ENCODE measurements at places on chromosomes 1 and 21.
A peak's percentile ranks its signal among the peaks of the same experiment; 100 is the strongest.

DNA sequence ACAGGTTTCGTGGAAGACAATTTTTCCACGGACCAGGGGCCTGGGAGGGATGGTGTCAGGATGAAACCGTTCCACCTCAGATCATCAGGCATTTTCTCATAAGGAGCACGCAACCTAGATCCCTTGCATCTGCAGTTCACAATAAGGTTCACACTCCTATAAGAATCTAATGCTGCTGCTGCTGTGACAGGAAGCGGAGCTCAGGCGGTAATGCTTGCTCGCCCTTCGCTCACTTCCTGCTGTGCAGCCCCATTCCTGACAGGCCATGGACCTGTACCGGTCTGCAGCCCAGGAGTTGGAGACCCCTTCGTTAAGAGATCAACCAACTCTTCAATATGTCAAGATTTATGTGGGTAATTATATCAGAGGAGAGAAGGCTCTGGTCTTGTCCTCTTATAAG lies 3.3 kb upstream of the DHX9 start:
- no peak for DNase-seq

GRCh38 chr1:87880098-87880760 lies 551.5 kb downstream of the LMO4 start:
- DNase-seq, result no peak

DNA sequence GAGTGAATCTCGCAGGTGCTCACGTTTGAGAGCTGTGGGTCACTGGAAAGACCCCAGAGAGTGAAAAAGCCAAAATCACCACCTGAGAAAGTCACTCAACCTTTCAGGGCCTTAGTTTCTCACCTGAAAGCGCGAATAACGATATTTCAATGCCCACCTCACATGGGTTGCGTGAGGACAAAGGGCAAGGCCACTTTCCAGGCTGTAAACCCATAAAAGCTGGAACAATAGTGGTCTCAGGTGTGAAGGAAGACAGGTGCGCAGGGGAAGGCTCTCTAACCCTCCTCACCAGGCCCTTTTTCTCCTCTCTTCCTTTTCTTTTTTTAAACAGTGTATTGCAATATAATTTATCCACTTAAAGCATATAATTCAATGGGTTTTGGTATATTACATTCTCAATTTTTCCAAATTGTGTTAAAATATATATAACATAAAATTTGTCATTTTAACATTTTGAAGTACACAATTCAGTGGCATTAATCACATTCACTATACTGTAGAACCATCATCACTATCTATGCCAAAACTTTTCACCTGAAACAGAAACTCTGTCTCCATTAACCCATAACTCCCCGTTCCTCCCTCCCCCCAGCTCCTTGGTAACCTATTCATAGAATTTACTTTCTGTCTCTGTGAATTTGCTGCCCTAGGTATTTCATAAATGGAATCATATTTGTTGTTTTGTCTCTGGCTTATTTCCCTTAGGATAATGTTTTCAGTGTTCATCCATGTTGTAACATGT lies 118.4 kb upstream of the TNR start:
- no peak for DNase-seq

DNA sequence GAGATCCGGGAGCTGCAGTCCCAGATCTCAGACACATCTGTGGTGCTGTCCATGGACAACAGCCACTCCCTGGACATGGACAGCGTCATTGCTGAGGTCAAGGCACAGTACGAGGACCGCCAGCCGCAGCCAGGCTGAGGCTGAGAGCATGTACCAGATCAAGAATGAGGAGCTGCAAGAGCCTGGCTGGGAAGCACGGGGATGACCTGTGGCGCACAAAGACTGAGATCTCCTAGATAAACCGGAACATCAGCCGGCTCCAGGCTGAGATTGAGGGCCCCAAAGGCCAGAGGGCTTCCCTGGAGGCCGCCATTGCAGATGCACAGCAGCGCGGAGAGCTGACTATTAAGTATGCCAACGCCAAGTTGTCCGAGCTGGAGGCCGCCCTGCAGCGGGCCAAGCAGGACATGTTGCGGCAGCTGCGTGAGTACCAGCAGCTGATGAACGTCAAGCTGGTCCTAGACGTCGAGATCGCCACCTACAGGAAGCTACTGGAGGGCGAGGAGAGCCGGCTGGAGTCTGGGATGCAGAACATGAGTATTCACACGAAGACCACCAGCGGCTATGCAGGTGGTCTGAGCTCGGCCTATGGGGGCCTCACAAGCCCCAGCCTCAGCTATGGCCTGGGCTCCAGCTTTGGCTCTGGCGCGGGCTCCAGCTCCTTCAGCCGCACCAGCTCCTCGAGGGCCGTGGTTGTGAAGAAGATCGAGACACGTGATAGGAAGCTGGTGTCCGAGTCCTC lies 25.5 kb downstream of the ETV3L start:
- DNase-seq, result no peak

GRCh38 chr1:204344665-204345355 lies 14.9 kb downstream of the PLEKHA6 start:
- DNase-seq, result no peak

- DNase-seq, result no peak
These were observed 8.4 kb downstream of the CDCP2 start for GRCh38 chr1:54144366-54144765.

DNA sequence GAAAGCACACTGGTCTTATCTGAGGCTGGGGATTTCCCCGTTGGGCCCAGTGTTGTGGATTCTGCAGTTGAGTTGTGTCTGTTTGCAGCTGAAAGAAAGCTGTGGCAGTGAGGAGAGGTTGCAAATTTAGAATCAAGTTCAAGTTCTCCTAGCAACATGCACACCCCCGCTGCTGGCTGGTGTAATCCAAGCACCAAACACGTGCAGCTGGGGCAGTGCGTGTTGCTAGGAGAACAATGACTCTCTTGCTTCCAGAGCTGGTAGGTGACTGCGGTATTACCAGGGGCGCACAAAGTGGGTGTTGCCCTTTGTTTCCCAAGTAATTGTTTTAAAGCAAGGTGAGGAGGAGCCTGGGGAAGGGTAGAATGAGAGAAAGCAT lies 91.5 kb downstream of the IER5 start:
- DNase-seq, result peak; percentile 29

GRCh38 chr1:38925391-38925790 lies 16.2 kb downstream of the RHBDL2 start:
- DNase-seq, result no peak

DNA sequence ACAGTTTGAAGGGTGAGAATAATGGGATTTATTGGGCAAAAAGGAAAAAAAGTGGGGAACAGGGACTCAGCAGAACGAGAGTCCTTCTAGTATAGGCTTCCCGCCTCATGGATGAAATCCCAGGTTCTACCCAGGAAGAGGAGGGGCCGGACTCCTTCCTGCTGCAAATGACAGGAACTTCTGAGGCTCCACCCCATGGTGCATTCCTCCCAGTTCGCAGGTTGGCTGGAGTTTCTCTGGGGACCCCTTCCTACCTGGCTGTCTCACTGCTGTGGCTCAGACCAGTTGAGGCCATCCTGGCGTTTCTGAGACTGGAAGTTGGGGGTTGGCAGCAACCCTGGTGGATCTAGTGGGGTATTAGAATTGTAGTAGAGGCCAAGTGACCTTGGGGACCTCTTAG lies 27.5 kb downstream of the CNIH3 start:
- DNase-seq, result no peak

- DNase-seq, result no peak
These were observed 6.8 kb downstream of the HCRTR1 start for GRCh38 chr1:31624309-31624708.

DNA sequence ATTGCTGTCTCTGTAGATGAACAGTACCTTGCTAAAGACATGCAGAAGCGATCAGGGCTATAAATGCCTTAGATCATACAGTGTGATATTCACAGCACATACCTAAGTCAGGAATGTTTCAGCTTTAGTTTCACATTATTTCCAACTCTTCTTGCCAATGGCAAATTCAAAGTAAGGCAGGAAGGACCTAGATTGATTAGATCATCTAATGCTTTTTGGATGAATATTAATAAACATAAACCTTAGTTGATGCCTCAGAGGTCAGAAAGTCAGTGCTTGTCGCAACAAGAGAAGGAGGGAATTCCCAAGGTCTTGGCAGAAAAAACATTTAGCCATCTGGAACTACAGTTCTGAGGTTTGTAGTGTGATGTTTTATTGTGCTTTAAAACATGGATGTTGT lies 122.3 kb downstream of the TNFSF18 start:
- DNase-seq, result no peak

DNA sequence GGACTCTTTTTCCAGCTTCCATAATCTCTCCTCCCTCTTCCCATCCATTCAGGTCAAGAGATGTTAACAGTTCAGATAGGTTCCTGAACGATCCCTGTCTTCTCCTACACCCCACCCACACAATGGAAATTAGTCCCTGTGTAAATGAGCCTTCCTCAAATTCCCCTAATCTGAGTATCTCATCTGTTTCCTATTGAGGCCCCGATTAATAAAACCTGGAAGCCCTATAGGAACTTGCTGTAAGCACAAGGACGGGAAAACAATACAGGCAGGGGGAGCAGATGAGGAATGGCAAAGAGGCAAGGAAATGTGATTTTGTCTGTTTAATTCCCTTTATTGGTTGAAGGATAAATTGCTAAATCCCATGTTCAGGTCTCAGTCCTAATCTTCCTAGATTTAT lies 7.1 kb upstream of the GPX7 start:
- DNase-seq, result no peak

GRCh38 chr1:55938376-55938850 lies 641.0 kb downstream of the PLPP3 start:
- no peak for DNase-seq

DNA sequence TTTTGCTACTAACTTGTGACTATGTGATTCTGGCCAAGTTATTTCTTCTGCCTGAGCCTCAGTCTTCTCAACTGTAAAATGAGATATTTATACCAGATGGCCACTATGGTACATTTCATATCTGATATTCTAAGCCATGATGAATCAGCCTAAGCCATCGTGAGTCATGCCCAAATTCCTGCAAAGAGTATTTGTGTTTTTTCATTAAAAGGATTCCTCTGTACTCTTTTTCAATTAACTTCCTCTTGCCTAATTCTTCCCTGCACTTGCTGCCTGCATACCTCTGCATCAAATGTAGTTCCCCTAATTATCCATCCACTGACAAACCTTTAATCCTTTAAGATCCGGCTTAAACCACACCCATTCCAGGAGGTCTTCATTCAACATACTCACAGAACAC lies 575.1 kb upstream of the BEND5 start:
- DNase-seq, result no peak

DNA sequence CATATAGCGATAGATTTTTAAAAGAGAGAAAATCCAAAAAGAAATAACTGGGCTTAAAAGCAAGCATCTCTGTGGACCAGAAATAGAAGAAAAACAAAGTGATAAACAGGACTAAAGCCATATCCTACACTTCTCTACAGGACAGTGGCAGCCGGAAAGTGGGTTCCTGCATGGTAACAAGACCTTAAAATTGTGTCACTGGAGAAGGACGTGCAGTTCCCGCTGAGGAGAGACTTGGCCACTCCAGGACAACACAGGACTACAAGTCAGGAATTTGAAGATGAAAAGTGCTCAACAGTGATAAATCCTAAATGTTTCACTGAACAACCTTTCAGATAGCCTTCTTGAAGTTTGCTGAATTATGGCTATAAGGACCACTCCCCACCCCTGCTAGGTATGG lies 1.9 kb upstream of the HLCS start:
- DNase-seq, result no peak

GRCh38 chr1:35586808-35587207 lies 13.7 kb downstream of the TFAP2E start:
- no peak for DNase-seq

DNA sequence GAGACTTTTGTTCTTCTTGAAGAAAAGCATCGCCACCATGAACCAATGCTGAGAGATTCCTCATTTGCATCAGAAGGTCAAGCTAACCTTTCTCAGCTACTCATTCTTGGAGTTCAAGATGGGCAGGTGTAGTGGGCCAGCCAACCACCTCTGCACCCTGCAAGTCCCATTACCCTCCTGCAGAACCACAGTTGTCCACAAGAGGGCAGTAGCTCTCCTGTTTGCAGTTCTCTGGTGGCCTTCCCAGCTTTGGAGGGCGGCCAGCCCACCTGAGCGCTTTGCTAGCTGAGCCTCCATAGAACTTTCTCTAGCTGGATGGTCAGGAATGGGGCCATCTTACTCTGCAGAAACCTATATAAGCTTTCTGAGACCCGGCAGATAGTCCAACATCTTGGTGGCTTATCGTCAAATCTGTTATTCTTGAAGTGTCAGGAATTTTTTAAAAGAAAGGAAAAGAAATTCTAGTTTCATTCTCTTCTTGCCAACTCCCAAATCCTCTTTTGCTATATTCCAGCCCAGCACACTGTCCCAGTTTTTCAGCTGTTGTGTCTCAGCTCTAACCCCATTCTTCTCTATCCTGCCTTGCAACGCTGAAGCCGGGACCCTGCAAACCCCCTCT lies 11.0 kb upstream of the LMX1A start:
- peak; percentile 54 for DNase-seq

DNA sequence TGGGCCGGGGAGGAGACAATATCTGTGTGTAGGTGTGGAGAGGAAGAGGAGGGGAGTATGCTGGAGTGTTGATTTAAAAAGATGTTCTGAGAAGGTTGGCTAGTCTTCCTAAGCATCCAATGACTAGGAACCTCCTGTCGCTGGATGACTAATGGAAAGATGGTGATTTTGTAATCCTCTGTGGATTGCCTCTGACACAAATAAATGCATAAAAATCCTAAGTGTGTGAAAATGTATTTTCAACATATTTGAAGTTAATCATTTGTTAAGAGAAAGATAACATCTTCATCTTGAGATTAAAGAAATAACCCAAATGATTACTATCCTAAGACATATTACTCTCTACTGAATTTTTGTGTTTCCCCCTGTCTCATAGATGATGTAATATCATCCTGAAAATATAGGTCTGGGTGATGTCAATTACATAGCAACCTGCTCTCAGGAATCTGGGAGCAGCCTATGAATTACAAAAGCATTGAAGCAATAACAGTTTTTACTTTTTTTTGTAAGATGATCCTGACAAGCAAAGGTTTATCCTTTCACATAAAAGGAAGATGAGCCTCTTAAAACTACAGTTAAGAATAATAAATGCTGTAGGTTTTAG lies 220.5 kb upstream of the MAP1LC3C start:
- no peak for DNase-seq

DNA sequence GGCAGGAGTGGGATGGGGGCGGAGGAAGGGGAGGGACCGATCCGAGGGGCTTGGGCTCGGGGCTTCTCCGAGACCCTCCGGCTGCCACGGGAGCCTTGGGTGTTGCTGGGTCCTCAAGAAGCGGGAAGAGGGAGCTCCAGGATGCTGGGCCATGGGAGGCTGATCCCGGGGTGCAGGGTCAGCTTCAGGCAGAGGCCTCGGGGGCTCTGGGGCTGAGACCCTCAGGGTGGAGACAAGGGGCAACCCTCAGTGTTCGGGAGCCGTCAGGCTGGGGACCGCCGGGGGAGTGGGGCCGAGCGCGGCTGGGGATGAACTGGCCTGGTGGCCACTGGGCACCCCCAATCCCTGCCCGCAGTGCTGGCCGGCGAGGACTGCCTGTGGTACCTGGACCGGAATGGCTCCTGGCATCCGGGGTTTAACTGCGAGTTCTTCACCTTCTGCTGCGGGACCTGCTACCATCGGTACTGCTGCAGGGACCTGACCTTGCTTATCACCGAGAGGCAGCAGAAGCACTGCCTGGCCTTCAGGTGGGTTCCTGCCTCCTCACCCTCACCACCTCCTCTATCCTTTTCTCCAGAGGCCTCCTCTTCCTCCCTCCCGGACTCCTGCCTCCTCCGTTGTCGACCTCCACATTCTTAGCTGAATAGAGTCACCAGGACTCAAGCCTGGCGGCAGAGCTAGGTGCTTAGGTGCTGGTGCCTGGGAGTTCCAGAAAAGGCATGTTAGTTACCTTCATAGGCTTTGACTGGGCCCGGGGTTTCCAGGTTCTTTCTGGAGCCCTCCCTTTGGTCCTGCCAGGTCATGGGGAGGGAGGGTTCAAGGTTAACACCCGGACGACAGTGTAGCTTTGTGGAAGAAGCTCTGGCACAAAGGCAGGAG lies 631 bp downstream of the SHISA4 start:
- no peak for DNase-seq

- no peak for DNase-seq
These were observed 191.3 kb upstream of the HP1BP3 start for GRCh38 chr1:20978413-20978812.
